Neuronal stem cell (in vitro differentiated cells): ENCODE measurements at places on chromosomes 5 and 9.

GRCh38 chr9:129390541-129390940 lies 212.5 kb upstream of the IER5L start:
- DNase-seq = no peak
- H3K27ac ChIP-seq = no peak overlapping the region
- no peaks in the 10 kb centered on the region for H3K36me3 ChIP-seq
- H3K27me3 ChIP-seq = no peaks in the 10 kb centered on the region
- no peak overlapping the region for H3K4me3 ChIP-seq

DNA sequence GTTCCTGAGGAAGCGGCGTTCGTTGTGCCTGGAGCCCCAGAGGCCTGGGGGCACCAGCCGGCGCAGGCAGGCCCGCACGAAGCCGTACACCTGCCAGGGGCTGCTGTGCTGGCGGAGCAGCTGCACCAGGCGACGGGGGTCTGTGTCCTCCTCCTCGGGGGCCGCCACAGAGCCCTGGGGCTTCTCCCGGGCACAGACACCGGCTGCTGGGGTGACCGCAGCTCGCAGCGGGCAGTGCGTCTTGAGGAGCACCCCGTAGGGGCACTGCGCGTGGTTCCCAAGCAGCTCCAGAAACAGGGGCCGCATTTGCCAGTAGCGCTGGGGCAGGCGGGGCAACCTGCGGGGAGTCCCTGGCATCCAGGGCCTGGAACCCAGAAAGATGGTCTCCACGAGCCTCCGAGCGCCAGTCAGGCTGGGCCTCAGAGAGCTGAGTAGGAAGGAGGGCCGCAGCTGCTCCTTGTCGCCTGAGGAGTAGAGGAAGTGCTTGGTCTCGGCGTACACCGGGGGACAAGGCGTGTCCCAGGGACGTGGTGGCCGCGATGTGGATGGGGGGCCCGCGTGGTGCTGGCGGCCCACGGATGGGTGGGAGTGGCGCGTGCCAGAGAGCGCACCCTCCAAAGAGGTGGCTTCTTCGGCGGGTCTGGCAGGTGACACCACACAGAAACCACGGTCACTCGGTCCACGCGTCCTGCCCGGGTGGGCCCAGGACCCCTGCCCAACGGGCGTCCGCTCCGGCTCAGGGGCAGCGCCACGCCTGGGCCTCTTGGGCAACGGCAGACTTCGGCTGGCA lies 1.3 kb downstream of the TERT start:
- H3K4me3 ChIP-seq = no peak overlapping the region
- H3K4me1 ChIP-seq = peaks cover 7% of the 10 kb centered on the region
- DNase-seq = no peak
- no peak overlapping the region for H3K27ac ChIP-seq
- H3K36me3 ChIP-seq = peaks cover under 1% of the 10 kb centered on the region

DNA sequence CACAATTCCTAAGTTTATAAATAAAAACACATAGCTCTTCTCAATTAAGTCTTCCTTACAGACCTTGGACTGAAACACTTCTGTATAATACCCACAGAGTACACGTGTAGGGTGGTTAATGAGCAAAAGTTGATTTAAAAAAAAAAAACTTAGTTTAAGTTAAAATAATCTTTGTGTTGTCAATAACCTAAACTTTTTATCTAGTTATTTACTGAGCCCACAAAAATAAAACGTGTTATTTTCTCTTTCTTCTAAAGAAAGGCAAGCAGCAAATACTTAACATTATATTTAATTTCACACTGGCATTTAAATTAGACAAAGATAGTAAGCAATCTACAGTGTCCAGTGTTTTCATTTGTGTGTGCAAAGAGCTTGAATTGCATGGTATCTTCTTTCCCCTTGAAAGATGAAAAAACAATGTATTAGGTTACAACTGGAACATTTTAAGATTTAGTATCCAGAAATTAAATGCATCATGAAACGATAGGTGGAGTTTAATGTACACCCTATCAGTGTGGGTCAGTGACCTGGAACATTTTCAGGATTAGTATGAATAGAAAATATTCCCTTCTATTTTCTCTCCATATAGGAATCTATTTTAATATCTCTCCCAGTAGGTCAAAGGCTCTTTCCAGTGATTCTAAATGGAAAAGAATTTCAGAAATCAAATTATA lies 1014.8 kb downstream of the NR2F1-AS1 start:
- no peaks in the 10 kb centered on the region for H3K4me1 ChIP-seq
- no peak overlapping the region for H3K27ac ChIP-seq
- H3K27me3 ChIP-seq = no peaks in the 10 kb centered on the region
- no peak for DNase-seq
- no peaks in the 10 kb centered on the region for H3K36me3 ChIP-seq

- DNase-seq = no peak
- H3K4me3 ChIP-seq = no peak overlapping the region
- H3K4me1 ChIP-seq = peaks cover 11% of the 10 kb centered on the region
- H3K27me3 ChIP-seq = no peaks in the 10 kb centered on the region
- no peak overlapping the region for H3K27ac ChIP-seq
Measured at GRCh38 chr9:121322037-121322736, 47.9 kb downstream of the STOM start.

DNA sequence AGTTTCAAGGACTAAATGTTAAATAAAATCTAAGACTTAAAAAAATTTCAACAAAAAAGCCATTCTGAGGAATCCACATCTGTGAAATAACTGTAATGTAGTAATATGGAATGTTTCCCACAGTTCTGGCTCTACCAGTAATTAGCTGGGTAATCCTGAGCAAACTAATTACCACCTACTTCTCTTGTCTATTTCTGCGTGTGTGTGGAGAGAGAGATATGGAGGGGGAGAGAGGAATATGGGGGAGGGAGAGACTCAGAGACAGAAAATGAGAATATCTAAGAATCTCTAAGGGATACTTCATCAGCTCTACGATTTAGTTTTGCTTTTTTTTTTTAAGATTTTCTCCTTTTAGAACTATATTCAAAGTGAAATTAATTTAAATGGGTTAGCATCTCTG lies 28.0 kb downstream of the TBCA start:
- H3K4me1 ChIP-seq = no peaks in the 10 kb centered on the region
- H3K27ac ChIP-seq = no peak overlapping the region
- no peak overlapping the region for H3K4me3 ChIP-seq
- no peak for DNase-seq

GRCh38 chr5:179319741-179320281 lies 25.4 kb downstream of the ADAMTS2 start:
- H3K36me3 ChIP-seq = peaks cover 1% of the 10 kb centered on the region
- no peak overlapping the region for H3K4me3 ChIP-seq
- no peaks in the 10 kb centered on the region for H3K4me1 ChIP-seq
- no peak overlapping the region for H3K27ac ChIP-seq
- no peak for DNase-seq

DNA sequence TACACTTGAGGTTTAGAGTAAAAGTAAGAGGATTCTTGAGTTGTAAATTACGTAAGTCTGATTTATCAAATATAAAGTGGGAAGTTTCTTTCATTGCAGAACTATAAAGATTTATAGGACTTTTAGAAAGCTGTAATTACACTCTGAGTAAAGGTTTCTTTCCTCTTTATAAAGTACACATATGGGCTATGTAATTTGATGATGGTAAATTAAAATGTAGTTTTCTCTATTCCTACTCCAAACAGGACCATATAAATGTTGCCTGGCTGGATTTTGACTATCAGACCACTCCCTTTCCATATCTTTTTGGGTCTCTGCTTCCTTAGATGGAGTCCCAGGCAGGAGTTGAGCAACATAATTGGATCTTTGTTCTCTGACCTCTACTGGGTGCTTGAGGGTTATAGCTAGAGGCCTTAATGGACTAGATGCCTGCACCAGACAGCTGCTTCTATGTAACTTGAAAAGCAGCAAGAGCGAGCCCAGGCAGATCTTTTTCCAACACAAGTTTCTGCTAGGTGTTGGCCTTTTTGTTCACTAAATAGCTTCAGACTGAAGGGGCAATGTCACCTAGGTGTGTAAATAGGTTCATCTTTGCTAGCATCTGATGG lies 11.4 kb upstream of the TEX48 start:
- no peaks in the 10 kb centered on the region for H3K4me1 ChIP-seq
- DNase-seq = no peak
- H3K27ac ChIP-seq = no peak overlapping the region
- no peaks in the 10 kb centered on the region for H3K36me3 ChIP-seq
- H3K4me3 ChIP-seq = no peak overlapping the region
